Spleen (tissue), 13 donors: ENCODE measurements at places on chromosomes 3 and 15. TPM values are rescaled to one million over a fixed set of nuclear protein-coding genes. Genes with fewer than 3 reads are reported as not detected.

Gene RTP1
- not detected for total RNA-seq

Gene WDR82
- 60.5 TPM for total RNA-seq

Gene GOLGA8T
- total RNA-seq, result 0.55 TPM

Gene TERC
- total RNA-seq, result 105 TPM
